NCI-H1105 (cell line): ENCODE measurements at places on chromosomes 16 and 17.
A peak's percentile ranks its signal among the peaks of the same experiment; 100 is the strongest.

- no peak for DNase-seq
Measured at GRCh38 chr16:69176033-69176800, 10.7 kb upstream of the SNTB2 start.

DNA sequence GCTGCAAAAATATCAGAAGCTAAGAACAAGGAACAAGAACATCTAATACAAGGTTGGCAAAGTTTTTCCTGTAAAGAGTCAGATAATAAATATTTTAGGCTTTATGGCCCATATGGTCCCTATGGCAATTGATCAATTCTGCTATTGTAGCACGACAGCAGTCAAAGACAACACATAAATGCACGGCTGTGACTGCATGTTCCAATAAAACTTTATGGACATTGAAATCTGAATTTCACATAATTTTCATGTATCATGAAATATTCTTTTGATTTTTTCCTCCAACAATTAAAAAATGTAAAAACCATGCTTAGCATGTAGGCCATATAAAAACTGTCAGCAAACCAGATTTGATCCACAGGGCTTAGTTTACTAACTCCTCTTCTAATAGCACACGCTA is 10.5 kb upstream of the RNF43 start:
- no peak for DNase-seq

DNA sequence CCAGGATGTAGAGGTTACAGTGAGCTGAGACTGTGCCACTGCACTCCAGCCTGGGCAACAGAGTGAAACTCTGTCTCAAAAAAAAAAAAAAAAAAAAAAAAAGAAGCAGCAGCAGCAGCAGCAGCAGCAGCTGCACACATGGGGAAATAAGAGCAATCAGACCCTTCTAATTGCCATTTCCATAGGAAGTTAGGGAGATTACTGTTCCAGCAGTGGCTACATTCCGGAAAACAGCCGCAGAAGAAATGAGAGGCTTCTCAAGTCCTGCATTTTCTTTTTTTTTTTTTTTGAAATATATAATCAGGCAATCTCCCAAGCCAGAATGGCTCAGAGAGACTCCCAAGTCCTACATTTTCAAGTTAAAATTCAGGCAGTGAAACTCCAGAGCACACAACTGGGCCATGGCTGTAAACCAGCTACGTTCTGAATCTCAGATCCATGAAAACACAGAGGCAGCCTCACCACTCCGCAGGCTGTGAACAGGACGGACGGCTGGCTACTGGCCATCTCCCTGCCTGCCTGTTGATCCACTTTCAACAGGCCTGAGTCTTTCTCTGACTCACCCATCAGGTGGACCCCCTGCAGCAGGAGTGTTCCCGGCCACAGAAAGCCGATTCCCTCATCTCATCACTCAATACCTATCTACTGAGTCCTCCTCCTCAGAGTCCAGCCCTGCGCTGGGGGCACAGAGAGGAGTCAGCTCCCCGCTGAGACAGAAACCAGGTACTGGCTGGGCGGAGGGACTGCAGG is 15.0 kb downstream of the TRPV1 start:
- DNase-seq: no peak

- no peak for DNase-seq
Measured at GRCh38 chr17:8153031-8153451, 837 bp upstream of the PER1 start.

DNA sequence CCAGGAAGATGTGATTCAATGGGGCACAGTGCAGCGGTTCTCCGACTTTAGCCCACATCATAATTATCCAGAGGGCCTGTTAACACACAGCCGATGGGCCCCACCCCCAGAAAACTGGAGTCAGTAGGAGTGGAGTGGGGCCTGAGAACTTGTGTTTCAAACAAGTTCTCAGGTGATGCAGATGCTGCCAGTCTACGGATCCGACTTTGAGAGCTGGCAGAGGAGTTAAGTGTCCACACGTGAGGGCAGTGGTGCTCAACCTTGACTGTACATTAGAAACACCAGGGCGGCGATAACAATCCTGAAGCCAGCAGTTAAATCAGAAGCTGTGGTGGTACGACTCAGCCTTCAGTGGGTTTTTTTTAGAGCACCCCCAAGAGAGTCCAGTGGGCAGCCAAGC is 75.0 kb downstream of the GPRC5B start:
- DNase-seq: no peak

GRCh38 chr16:56163938-56164337 is 27.4 kb upstream of the GNAO1 start:
- no peak for DNase-seq

DNA sequence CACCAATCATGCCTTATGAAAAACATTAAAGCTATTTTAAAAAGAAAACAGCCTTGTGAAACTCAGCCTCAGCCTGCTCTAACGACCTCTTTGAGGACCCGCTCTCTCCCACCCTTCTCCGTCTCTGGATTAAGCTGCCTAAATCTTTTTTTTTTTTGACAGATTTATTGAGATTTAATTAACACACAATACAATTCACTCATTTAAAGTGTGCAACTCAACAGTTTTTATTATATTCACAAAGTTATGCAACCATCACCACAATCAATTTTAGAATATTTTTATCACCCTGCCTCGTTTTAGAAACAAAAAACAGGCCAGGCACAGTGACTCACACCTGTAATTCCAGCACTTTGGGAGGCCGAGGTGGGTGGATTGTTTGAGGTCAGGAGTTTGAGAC is 8.4 kb downstream of the CDR2L start:
- no peak for DNase-seq

- no peak for DNase-seq
Measured at GRCh38 chr17:57986841-57987580, 1.0 kb downstream of the VEZF1 start.

- DNase-seq: no peak
Measured at GRCh38 chr17:12727076-12727760, 61.5 kb downstream of the MYOCD start.

DNA sequence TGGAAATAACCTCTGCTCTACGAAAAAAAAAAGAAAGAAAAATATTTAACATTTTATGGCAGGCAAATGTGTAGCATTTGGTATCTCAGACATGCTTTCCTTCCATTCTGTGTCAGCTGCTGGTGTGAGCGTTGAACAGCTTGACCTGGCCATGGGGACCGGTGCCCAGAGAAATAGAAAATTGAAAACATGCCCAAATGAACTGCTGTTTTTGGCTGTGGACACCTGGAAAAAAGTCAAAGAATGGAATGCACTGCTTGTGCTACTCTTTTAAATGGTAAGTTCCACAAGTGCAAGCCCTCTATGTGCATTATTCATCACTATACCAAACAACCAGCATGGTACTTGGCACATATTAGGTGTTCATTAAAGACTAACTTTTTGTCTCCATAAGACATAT is 127.2 kb downstream of the CDH8 start:
- no peak for DNase-seq

- no peak for DNase-seq
Measured at GRCh38 chr17:17417718-17418181, 59.0 kb upstream of the MED9 start.

GRCh38 chr17:1746975-1747543 is 4.4 kb downstream of the SERPINF2 start:
- DNase-seq: no peak

DNA sequence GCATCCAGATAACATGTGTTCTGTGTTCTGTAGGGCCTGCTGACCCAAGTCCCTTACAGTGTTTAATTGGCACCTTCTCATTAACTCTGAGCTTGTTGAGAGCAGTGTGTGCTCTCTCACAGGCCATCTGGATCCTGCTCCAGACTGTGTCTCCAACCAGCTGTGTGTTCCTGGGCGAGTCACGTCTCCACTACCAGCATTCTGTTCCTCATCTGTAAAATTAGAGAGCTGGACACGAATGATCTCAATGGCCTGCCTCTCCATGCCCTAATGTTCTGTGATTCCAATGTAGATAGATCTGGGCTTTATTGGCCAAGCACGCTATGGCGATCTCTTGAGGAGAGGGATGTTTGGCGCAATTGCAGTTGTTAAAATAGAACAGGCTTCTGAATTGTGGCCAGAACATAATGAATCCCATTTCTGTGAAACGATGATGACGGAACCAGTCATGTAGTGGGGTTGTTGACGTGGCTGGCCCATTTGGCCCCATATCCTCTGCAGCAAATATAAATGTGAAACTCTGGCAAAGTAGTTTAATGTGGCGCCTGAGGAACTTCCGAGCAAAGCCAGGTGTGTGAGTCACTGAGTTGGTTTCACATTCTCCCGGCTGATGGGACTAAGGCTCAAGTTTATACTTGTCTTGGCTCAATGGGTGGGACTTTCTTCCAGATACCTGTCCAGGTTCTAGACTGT is 22.2 kb downstream of the TBX4 start:
- no peak for DNase-seq

- no peak for DNase-seq
Measured at GRCh38 chr17:19249681-19250080, 12.5 kb downstream of the EPN2 start.

DNA sequence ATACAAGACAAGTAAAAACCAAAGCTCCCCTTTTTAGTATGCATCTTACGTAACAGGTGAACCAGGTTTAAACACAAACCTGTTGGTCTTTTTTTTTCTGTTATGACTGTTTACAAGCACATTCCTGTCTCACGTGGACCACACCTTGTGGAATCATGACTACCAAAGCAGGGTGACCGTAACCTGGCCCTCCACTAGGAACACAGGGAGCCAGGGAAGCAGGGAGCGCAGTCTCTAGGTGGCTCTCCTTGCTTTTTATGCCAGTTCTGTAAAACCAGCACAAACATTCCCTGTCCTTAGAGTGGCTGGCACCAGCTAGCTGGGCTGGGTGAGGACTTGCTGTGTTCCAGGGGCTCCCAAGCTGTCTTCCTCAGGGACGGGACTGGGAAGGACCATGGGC is 44.1 kb downstream of the DDX19A start:
- DNase-seq: no peak

- DNase-seq: peak; percentile 1
Measured at GRCh38 chr17:19905502-19905901, 37.8 kb upstream of the ULK2 start.

DNA sequence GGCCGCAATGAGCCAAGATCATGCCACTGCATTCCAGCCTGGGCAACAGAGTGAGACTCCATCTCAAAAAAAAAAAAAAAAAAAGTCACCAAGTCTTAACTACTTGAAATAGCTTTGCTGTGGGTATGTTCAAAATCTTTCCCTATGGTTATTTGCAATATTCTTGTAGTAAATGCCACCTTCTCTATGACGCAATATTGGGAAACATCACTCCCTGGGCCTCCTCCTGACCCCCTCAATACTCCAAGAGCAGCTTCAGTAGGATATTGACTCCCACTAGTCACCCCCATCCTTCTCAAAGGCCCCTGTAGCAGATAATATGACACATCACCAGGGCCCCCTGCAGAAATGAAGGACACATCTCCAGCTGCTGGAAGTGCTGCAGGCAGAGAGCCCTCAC is 137.8 kb downstream of the AIPL1 start:
- no peak for DNase-seq

DNA sequence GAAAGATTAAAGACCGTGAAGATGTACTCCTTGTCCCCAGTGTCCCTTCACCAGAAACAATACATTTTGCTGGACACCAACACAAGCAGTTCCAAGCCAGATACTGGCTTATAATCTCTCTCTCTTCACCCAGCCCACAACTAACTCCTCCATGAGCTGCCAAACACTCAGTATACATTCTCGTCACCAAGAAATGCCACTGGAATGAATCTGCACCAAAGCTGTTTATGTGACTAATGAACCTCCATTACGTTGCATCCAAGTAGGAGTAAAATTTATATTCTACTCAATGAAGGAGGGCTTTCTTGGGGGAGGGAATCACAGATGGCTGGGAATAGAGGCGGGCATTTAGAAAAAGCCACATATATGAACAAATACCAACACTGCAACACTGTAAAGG is 20.9 kb upstream of the SOX9 start:
- DNase-seq: no peak

- peak; percentile 85 for DNase-seq
Measured at GRCh38 chr17:38742411-38743308, 5.5 kb downstream of the PCGF2 start.

DNA sequence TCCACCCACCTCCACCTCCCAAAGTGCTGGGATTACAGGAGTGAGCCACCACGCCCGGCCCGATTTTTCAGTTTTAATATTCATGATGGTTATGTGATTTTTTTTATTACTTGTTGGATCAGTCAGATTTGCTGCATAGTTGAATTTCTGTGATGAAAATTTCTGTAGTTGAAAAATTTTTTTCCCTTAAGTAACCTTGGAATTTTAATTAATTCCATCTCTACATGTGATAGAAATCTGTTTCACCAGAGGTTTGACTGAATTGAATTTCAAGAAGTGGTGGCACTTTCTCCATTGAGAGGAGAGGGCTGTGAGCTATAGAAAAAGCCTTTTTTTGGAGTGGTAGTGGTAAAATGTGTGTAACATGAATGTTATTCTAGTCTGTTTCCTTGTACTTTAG is 24.7 kb downstream of the WIPF2 start:
- no peak for DNase-seq

- DNase-seq: no peak
Measured at GRCh38 chr17:28948342-28948741, 3.0 kb downstream of the PHF12 start.

DNA sequence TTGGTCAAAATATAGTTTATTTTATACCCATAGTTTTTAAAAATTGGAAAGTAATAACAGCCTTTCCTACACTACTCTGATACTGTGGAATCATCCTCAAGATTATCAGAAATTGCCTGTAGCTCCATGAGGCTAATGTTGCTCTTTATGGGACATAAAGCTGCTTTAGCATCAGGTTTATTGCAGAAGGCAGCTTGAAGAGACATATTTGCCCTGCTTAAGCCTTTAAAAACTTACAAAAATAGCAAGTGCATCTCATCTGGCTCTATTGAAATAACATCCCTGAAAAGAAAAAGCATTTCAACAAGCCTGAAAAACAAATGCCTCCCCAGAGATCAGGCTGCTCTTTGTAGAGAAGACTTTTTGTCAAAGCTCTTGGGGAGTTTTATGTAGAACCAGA is 142.9 kb upstream of the MON1B start:
- DNase-seq: no peak

DNA sequence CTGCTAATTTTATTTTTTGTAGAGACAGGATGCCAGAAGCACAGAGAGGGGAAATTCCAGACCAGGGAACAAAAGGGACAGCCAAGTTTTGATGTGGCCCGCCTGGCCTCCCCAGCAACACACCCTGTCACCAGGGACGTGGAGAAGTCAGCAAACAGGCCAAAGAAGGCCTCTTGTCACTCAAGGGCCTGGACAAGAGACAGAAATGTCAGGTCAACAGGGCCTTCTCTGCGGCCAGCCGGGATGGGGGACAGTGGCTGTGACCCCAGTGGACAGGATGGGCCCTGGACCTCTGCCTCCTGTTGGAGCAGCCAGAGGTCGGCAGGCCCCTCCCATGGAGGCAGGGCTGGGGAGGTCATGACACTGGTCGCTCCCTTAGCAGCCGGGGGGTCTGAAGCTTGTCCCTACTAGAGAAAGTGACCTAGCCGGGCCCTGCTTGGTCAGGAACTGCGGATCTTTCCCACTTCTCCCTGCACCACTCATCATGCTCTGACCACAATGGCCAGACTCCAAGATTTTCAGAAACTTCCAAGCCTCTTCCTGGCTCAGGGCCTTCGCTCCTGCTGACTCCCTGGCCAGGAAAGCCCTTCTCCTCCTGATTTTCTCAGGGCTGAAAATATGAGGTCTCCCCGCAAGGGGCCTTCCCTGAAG is 9.2 kb upstream of the TVP23A start:
- no peak for DNase-seq

GRCh38 chr16:2584729-2585650 is 47.2 kb downstream of the PDPK1 start:
- DNase-seq: no peak

GRCh38 chr16:89574681-89575246 is 794 bp upstream of the CPNE7 start:
- DNase-seq: no peak
